ENCODE measurements at places on chromosomes 13 and 19.
A peak's percentile ranks its signal among the peaks of the same experiment; 100 is the strongest.

DNA sequence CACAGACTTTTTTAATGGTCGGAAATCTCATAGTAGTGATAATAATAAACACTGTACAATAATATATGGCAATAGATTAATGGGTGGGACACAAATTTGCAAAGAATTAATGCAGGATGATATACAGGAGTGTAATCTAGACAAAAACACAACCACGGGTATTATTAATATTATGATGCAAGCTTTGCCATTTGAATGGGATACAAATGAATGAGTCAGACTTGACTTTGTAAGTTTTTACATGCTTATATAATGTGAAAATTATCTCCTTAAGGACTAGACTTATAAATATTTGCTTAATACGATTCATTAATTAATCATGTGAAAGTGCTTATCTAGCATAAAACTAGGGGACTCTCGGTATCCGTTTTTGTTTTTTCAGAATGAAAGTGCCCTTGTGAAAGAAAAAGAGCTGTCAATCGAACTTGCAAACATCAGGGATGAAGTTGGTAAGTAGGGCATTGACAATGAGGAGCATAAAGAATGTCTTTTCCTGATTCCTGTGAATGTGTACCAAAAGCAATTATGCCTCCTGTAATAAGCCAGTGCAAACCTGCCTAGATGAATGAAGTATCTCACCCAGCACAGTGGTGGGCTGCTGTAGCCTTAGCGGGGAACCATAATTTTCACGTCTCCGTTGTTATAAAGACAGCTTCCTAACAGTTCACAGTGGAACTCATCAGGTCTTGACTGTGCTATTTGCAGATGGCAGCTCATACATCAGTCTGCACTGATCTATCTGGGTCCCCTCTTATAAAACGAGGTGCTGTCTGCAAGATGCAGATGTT, 155.7 kb downstream of the SLC7A1 start:
- DNase-seq: no peak

DNA sequence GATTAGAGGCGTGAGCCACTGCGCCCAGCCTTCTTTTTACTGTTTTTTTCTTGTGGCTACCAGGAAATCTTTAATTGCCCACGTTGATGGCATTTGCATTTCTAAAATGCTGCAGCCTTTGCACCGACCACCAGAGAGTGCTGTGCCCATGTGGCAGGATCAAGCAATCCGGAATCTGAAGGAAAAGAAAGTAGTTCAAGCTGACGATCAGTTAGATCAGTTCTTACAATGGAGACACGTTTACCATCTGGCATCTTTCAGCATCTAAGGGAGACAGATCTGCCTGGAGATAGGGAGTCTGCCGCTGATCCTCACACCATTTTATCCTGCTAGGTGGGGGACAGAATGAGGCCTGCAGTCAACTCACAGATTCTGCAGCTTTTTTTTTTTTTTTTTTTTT, 19.9 kb downstream of the TINCR start:
- no peak for DNase-seq

DNA sequence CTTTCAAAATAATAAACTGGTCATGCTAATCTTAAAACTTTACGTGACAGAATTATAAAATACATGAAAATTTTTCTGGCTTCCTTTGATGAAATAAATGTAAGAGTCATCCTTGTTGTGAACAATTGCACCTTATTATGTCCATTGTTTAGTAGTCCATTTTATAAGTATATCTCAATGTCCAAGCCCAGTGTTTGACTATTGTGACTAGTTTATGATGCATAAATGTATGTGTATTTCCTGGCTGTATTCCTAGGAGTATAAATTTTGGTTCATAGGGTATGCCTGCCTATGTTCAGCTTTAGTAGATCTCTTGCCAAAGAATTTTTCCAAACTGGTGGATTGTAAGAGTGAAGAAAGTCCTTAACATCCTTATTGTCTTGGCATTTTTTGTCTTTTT, 2895.5 kb upstream of the PCDH20 start:
- no peak for DNase-seq

- peak; percentile 12 for DNase-seq
Observed at GRCh38 chr13:26656919-26657318, 99.4 kb downstream of the WASF3 start.

DNA sequence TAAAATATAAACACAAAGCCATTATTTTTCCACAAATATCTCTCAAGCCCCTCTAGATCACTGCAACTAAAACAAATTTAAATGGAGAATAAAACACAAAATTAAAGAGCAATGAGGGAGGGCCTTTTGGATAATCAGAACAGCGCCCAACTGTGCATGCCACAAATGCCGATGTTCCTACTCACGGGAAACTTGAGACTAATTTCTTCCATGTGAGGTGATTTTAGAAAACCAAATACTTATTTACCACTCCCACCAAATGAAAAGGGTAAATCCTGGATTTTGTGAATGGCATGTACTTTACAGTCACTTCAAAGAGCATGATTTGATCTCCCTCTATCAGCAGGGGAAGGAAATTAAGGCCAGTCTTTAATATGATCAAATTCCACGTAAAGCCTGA, 74.8 kb downstream of the SLC7A1 start:
- DNase-seq: peak; percentile 76

- no peak for DNase-seq
Observed at GRCh38 chr19:52188822-52189734, 774 bp upstream of the PPP2R1A start.

DNA sequence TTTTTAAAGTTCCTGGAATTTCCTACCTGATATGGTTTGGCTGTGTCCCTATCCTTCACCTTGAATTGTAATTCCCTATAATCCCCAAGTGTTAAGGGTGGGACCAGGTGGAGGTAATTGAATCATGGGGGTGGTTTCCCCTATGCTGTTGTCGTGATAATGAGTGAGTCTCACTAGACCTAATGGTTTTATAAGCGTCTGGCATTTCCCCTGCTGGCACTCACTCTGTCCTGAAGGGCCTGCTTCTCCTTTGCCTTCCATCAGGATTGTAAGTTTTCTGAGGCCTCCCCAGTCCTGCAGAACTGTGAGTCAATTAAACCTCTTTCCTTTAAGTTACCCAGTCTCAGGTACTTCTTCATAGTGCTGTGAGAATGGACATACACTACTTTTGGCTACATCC, 298.7 kb downstream of the HS6ST3 start:
- DNase-seq: no peak

DNA sequence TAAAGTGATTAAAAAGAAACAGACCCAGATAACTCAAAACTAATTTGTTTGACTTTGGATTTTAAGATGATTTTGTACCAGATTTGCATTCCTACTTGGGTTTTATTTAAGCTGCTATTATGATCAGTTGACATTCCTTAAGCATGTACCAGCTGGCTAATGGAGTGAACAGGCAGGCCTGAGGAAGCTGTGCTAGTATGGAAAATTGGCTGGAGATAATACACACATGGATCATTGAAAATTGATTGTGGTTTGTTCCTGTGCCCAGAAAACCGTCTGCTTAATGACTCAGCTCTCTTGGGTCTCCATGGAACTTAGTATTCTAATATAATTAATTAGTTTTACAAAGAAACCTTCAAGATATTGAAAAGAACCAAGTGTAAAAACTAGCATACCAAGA, 22.6 kb downstream of the POLR1D start:
- peak; percentile 62 for DNase-seq

- no peak for DNase-seq
Observed at GRCh38 chr13:103876571-103876970, 810.4 kb upstream of the SLC10A2 start.

- no peak for DNase-seq
Observed at GRCh38 chr13:63288576-63288975, 1872.9 kb upstream of the PCDH20 start.

DNA sequence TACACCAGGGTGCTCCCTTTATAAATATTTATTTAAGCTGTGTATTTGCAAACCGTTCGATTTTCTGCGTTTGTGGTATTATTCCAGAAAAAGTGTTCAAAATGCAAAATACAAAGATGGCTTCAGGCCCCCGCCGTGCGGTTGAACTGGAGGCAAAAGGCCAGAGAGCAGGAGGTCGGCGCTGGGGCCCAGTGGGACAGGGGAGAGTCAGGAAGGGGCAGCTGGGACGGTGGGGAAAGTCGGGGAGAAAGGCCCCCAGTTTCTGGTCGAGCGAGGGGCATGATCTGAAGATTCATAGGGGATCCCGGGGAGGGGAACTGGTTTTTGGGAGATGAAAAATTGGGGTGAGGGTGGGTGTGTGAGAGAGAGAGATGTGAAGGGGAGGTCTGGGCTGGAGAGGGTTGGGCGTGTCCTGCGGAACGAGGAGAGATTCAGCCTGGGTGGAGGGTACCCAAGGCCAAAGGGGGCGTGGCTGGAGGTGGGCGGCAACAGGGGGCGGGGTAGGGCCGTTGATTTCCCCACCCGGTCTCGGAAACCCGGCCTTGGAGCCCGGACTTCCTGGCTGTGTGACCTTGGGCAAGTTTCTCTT, 678 bp downstream of the ISOC2 start:
- DNase-seq: peak; percentile 71

DNA sequence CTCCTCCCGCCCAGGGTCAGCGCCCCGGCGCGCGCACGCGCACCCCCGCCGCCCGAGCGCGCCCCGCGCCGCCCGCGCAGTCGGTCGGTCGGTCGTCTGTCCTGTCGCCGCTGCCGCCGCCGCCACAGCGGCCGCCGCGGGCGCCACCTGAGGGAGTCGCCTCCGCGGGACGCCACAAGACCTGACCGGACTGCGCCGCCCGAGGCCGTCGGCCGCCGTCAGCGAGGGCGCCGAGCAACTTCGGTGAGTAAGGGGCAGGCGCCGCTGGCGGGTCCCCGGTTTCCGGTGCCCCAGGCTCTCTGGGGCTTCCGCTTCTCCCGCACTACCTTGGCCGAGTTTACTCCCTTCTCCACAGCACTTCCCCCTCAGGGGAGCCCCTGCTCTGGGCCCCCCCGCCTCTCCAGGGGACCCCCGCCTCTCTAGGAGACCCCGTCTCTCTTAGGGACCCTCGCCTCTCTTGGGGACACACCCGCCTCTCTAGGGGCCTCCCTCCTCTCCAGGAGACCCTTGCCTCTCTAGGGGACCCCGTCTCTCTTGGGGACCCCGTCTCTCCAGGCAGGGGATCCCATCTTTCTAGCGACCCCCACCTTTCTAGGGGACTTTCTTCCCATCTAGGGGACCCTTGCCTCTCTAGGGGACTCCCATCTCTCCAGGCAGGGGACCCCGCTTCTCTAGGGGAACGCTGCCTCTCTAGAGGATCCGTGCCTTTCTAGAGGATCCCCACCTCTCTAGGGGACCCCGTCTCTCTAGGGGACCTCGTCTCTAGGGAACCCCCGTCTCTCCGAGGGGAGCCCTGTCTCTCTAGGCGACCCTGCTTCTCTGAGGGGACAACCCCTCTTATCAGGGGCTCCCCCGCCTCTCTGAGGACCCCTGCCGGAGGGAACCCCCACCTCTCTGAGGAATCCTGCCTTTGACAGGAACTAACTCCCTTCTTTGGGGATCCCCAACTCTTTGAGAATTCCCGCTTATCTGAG, 19.3 kb upstream of the GATAD2A start:
- no peak for DNase-seq

DNA sequence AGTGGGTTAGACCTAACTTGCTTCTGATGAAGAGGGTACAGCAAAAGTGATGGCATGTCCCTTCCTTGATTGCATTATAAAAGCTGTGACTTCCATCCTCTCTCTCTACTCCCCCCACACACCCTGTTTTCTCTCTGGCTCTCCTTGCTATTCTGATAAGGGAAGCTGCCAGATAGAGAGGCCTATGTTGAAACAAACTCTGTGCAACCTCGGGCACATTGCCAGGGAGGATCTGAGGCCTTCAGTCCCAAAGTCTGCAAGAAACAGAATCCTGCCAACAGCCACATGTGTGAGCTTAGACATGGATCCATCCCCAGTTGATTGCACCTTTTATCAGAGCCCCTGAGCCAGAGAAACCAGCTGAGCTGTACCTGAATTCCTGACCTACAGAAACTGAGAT, 44.8 kb upstream of the ARGLU1 start:
- DNase-seq: no peak

- DNase-seq: peak; percentile 74
Observed at GRCh38 chr19:42270346-42271044, 1.4 kb downstream of the CIC start.

DNA sequence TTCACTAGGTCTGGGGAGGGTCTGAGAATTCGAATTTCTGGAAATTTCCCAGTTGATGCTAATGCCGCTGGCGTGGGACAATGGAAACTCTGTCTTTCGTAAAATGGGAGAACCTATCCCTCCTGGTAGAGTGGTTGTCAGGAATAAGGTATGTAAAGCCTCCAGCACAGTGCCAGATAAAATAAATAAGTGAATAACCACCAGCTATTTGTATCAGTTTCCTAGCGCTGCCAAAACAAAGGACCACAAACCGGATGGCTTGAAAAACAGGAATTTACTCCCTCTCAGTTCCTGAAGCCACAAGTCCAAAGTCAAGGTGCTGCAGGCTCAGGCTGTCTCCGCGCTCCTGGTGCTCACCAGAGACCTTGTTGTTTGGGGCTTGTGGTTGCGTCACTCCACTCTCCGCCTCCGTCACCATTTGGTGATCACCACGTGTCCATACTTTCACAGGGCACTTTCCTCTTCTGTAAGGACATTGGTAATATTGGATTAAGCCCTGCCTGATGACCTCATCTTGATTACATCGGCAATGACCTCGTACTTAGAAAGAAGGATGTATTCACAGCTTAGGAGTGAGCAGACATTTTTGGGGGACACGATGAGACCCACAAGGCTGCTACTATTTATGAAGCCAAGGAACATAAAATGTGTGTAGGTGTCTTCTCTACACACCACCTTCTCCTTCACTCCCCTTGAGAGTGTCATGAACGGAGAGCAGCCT, 428.5 kb downstream of the IRS2 start:
- DNase-seq: no peak
